ENCODE measurements at places on chromosomes 2 and 18. TPM values are rescaled to one million over a fixed set of nuclear protein-coding genes. Genes with fewer than 3 reads are reported as not detected.

DNA sequence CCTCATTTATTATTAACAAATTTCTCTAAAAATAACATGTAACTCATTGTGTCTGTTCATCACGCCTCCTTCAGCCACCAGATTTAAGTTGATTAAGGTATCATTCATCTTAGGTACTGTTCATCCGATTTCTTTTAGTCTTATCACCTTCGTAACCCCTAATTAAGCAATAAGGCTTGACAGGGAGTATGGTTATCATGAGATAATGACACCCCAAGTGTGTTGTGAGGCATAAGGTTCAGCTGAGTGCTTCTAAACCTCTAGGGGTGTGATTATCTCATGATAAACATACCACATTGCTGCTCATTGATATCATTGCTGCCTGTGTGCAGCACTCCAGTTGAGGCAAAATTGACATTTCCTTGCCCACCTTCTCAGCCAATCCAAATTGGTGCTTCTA, 158.9 kb upstream of the BOD1L2 start:
- DNase-seq: no peak

DNA sequence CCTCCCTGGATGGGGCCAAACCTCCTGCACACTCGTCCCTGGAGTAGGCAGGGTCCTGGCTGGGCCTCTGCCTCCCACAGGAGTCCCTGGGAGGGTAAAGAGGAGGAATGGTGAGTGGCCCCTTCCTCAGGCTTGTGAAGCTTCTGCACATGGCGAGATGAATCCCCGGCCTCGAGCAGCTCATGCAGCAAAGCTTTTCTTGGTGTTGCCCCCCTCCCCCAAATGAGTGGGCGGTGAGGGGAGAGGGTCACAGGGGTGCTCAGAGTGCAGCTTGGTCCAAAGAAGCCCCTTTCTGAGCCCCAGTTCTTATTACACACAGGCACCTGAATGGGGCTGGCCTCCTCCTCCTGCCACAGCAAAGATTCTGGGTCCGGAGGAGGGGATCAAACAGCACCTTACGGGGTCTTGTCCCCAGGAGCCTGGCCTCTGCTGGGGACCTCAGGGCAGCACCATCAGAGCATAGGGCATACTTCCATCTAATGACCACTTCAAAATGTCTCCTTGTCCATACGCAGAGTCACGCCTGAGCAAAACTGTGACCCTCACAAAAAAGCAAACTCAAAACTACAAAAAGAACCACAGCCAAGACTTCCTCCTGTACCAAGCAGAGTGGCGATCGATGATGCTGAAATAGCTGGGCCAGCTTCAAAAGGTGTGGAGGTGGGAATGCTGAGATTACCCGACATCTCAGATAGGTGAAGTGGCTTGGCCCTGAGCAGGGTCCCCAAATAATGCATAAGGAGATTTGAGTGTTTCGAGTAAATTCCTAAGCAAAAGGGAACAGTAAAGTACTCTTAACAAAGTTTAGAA, 148.4 kb upstream of the TWIST2 start:
- no peak for DNase-seq

DNA sequence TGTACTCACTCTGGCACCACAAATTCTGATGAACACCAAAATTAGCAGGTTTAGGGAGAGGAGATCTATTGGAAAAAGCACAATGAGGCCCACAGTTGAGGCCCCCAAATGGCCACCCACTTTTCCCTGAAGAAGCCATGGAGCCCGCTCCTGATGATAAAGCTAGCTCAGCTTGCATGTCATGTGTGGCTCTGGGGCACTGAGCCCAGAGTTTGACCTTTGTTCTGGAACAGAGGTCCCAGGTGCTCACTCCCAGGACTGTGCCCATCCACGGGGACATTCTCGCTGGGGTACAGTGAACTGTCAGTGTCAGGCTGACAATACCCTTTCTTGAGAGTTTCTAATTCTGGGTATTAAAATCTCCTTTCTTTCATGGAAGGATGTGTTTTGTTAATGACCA, 36.2 kb downstream of the XDH start:
- DNase-seq: no peak

- DNase-seq: no peak
Measured at GRCh38 chr2:64608867-64609226, 44.9 kb downstream of the SERTAD2 start.

- no peak for DNase-seq
Measured at GRCh38 chr2:194962254-194962653, 694.8 kb upstream of the SLC39A10 start.

GRCh38 chr2:230678451-230678850, 34.2 kb upstream of the CAB39 start:
- DNase-seq: no peak

FAP gene
- 2.9 TPM for total RNA-seq

ADAM23 gene
- total RNA-seq: 78.3 TPM

DNA sequence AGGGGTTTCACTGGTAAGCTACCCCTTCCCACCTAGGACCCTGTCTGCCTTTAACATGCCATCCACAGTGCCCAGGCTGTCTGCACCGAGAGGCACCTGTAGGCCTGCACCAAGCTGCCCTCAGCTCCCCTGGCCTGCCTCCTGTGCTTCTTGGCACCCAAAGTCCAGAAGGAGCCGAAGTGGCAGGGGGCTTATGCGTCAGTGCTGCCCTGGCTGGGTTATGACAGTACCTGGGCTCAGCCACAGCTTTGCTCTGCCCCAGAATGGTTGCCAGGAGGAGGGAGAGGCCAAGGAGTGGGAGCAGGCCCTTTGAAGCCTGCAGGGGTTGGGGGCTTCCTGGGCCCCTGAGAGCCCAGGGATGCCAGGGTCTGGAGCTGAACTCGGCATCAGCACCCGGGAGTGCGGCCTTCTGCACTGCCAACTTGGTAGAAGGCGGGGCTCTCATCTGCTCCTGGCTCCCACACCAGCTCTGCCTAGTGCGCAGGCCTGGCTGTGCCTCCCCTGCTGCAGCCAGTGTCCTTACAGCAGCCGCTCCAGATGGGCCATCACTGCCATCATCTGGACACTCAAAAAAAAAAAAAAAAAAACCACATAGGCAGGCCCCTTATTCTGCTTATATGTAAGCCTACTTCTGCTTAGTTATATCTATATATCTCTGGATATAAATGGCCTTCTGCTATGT, 155.4 kb downstream of the THSD7B start:
- DNase-seq: no peak

MAPK4 gene
- 48.4 TPM for total RNA-seq

- no peak for DNase-seq
Measured at GRCh38 chr2:60125611-60126426, 427.6 kb downstream of the BCL11A start.
